Ureter (tissue), 1 donor: ENCODE measurements at places on chromosomes 3 and 15. TPM values are rescaled to one million over a fixed set of nuclear protein-coding genes. Genes with fewer than 3 reads are reported as not detected.

GOLGA8O gene
- total RNA-seq: 4.5 TPM

RTP1 gene
- not detected for total RNA-seq

SMC4 gene
- 24.6 TPM for total RNA-seq

FSTL1 gene
- total RNA-seq: 379 TPM

GOLGA8F gene
- total RNA-seq: not detected

CELF6 gene
- total RNA-seq: 3.4 TPM

LRTM1 gene
- total RNA-seq: not detected

TP63 gene
- total RNA-seq: 133 TPM

DNASE1L3 gene
- 6.1 TPM for total RNA-seq

MON1A gene
- 11.8 TPM for total RNA-seq
